ENCODE measurements at places on chromosomes 12 and 14. TPM values are rescaled to one million over a fixed set of nuclear protein-coding genes. Genes with fewer than 3 reads are reported as not detected.

The NOXRED1 gene
- not detected for total RNA-seq

The ACVRL1 gene
- 680 TPM for total RNA-seq

The RASAL1 gene
- under 0.01 TPM for total RNA-seq

The FAM216A gene
- 10.1 TPM for total RNA-seq

The NUDT14 gene
- 77.4 TPM for total RNA-seq

The PMEL gene
- total RNA-seq = 1.5 TPM

The CCDC38 gene
- total RNA-seq = not detected

The GPRC5D gene
- total RNA-seq = not detected

The TAS2R9 gene
- not detected for total RNA-seq

The PAX9 gene
- not detected for total RNA-seq

The CALCOCO1 gene
- total RNA-seq = 87.6 TPM

The GEMIN2 gene
- 39.0 TPM for total RNA-seq

The MYO1H gene
- total RNA-seq = not detected

The LRTM2 gene
- total RNA-seq = not detected

- no peak for DNase-seq
Observed at GRCh38 chr14:61451891-61452400, 130.6 kb downstream of the PRKCH start.

DNA sequence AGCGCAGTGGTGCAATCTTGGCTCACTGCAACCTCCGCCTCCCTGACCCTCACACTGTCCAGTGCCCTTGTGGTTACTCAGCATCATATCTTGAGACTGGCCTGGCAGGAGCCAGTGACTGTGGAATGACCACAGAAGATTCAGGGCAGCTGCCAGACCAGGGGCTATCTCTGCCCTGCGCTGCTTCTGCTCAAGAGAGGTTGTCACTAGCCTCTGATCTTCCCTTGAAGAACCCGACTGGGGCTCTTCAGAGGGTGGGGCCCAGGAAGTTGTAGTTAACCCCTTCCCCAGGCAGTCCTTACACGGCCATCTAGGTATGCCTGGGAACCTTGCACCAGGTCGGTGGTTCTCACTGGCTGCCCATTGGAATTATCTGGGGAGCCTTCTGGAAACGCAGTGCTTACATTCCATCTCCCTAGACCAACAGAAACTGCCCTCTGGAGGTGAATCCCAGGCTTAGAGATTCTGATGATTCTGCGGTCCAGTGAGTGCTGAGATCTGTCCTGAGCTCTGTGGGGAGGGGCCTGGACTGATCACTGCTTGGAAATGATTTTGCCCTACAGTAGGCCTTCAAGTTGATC lies 41.4 kb downstream of the PLEKHG3 start:
- no peak for DNase-seq

GRCh38 chr14:60508707-60509437 lies at the start of gene SIX6:
TSS of gene SIX6 (plus strand) at chr14:60509146. CDS start at chr14:60509399, 253 bp downstream.
- DNase-seq = peak; percentile 46

DNA sequence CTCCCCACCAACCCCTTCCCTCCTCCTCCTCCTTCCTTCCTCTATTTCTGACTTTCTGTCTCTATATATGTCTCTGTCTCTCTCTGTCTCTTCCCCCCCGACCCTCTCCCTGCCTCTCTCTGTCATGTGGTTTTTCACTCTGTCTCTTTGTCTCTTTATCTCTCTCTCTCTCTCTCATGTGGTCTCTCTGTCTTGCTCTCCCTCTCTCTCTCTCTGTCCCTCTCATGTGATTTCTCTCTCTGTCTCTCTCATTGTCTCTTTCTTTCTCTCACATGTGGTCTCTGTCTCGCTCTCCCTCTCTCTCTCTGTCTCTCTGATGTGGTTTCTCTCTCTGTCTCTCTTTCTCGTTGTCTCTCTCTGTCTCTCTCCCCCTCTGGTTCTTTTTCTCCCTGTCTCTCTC lies 59.3 kb downstream of the PHETA1 start:
- no peak for DNase-seq

- no peak for DNase-seq
Observed at GRCh38 chr14:27410981-27411380, 813.1 kb upstream of the NOVA1 start.

DNA sequence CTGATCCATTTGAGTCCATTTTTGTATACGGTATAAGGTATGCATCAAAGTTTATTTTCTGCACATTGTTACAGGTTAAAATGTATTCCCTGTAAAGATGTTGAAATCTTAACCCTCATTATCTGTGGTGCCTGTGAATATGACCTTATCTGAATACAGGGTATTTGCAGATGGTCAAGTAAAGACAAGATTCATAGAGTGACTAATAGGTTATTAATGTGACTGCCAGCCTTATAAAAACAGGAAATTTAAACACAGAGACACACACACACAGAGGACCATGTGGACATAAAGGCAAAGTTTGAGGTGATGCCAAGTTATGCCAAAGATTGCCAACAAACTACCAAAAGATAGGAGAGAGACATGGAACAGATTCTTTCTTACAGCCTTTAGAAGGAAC lies 347.2 kb upstream of the DCN start:
- DNase-seq = peak; percentile 39

- DNase-seq = no peak
Observed at GRCh38 chr12:42868291-42868690, 278.7 kb upstream of the PRICKLE1 start.

DNA sequence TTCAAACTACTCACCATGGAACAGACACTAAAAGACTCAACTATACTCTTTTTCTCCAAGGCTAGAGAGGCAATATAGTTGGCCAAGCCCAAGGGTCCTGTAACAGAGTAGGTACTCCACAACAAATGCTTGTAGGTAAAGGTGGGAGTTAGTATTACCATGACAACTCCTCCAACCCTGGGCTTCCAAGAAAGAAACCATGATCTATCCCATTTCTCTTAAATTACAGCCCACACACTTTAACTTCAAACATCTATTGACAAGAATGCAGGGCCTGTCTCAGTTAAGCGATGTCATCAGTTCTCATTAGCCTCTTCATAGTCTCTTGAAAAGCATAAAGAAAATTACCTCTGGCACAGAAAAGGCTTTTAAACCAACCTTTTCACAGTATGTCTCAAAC lies 25.0 kb downstream of the ERH start:
- DNase-seq = no peak

GRCh38 chr14:72512925-72513324 lies 381.0 kb downstream of the DPF3 start:
- DNase-seq = no peak

GRCh38 chr14:101075025-101075800 lies 171.7 kb upstream of the RTL1 start:
- DNase-seq = no peak

DNA sequence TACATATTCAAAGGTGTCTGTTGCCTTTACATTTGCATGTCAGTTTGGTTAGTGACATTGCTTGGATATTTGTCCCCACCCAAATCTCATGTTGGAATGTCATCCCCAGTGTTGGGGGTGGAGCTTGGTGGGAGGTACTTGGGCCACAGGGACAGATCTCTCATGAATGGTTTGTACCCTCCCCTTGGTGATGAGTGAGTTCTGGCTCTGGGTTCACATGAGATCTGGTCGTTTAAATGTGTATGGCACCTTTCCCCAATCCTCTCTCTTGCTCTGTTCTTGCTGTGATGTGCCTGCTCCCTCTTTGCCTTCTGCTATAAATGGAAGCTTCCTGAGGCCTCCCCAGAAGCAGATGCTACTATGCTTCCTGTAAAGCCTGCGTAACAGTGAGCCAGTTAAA lies 207.9 kb upstream of the DIO3 start:
- no peak for DNase-seq

DNA sequence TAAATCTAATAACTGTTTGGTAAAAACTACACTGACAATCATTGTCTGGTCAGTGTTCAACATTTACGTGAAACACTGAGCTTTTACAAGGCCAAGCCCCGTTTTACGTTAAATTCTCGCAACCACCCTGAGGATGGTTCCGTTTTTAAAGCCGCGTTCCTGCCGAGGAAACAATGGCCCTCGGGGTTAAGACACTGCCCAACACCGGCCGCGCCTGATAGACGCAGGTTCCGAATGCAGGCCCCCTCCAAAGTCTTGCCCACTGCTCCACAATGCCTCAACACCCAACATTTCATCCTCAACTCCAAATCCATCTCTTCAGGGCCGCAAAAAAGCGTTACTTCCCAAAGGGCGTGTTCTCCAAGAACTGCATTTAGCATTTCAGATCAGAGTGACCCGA lies 953 bp upstream of the SNRPF start:
- DNase-seq = no peak

DNA sequence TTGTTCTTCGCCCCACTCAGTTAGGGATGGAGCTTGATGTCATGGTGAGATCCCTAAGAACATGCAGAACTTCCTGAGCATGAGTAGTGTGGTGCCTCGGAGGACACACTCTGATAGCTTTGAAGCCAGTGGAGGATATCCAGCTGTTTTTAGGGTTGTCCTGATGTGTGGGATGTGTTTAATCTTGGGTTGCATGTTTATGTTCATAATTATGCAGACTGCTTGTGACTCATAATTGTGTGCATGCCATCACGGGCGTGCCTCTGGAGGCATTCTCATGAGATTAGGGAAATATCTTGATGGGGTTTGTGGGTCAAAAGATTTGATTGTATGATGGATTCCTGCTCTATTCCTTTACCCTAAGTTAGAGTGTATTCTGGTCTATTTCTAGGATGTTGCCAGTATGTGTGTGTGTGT lies 267.4 kb upstream of the PELI2 start:
- peak; percentile 11 for DNase-seq

GRCh38 chr14:52283099-52283498 lies 15.6 kb downstream of the PTGDR start:
- no peak for DNase-seq

GRCh38 chr12:48780381-48781025 lies 8.4 kb downstream of the ADCY6 start:
- DNase-seq = no peak

DNA sequence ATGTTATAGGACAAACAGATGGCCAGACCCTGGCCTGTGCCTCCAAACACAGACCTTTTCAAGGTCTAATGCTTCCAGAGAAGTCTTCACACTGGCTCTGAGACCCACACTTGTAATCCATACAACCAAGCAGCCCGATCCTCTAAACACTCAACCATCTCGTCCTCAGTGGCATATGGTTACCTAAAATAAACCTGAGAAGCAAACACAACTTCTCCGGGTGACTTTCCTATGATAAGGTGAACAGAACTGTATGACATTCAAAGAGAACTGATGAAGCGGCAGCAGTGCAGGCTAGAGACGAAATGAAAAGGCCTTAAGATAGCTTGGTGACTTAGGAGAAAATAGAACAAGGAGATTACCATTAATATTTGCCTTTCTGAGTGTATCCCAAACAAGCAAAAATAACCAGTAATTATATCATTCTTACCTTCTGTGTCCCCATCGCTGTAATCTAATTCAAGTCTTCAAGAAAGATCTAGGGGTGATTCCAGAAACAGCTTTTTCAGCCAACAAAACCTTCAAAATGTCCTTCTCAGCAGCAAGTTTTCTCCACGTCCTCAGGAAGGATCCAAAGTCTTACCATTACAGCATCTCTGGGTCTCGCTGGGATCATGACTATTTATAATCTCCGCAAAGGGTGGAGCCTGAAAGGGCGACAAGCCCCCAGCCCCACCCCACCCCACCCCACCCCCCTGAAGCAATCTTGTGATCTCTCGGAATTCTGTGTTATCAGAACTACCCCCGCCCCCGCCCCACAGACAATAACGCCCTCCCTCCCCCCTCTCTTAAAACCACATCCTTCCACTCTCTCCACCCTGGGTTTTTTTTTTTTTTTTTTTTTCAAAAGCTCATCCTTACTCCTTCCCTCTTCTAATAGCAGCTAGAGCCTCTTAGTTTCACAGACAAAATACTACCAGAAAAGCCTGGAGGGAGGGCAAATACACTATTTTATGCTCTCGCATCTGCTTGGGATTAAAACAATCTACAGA lies at the start of gene SLC2A3:
TSS of gene SLC2A3 (minus strand) at position 598 of the 992 bp plus-strand sequence. CDS start at position 445, 153 bp downstream.
- DNase-seq = peak; percentile 87

- peak; percentile 62 for DNase-seq
Observed at GRCh38 chr14:34461334-34462131, 507 bp downstream of the SPTSSA start.

DNA sequence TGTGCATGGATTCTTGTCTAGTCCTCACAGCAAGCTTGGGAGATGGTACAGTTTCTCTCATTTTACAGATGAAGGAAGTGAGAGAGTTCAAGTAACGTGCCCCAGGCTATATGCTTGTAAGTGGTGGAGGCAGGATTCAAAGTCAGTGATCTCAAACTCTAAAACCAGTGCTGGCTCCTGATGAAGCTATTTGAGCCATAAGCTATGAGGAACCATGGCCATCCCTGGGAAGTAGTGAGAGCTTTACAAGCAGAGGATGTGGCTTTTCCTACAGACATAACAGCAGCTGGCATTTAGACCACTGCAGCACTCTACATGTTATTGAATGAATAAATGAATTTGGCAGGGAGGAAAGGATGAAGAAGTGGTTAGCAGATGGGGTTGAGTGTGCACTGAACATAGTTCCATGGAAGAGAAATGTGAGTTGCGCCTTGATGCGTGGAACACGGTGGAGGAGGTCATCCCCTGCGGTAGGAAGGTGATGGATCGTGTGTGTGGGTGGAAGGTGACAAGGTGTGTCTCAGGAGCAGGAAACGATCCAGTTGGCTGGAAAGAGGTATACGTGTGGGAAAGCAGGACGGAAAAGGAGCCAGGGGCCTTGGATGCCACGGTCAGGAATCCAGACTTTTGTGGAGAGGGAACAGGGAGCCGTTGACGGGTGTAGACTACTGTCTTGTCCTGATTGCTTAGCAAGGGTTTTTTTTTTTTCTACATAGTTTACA lies 65.2 kb downstream of the RFX4 start:
- no peak for DNase-seq

DNA sequence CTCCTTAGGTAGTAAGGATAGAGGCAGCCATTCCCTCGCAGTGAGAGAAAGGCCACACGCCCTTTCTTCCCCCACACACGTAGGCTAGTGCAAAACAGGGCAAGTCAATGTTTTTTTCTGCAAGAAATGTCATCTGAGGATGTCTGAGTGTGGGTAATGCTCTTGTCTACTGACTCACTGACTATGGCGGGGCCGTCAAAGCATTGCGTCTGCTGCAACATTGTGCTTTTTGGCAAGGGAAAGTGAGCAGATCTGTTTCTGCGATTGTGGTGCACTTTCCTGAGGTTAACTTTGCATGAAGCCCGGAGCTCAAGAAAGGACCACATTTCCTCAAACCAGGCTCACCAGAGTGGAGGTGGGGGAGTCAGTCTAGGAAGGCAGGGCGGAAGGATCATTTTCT lies 181.6 kb upstream of the GZMB start:
- no peak for DNase-seq

DNA sequence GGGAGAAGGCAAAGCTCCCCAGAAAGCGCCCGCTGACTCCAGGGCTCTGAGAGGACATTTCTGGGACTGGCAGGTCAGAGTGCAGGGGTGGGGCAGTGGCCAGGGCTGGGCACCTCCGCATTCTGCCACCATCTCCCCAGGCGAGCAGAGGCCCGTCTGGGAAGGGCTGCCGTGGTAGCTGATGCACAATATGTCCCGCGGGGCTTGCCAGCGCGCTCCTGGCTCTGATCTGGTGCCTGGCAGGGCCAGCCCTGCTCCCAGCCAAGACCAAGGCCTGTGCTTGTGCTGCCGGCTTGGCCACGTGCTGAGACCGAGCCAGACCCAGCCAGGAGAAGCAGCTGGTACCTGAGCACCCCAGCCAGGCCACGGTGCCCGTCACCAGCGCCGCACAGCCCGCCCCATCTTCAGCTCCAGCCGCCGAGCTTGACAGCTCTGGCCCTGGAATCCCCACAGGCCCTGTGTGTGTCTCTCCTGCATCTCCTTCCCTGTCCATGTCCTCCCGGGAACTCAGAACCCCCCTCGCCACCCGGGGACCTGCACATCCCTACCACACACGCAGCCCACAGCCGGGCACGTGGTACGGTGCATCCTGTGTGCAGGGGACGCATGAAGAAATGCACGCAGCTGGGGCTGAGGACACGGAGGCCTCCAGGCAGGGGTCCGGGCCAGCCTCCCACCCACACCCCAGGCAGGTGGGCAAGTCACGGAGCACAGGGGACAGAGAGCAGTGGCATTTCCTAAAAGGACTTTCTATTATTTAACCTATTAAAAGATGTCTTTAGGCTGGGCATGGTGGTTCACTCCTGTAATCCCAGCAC lies 68.6 kb upstream of the C14orf180 start:
- no peak for DNase-seq

All from dermis blood vessel endothelial cell (primary cell).